Stimulated activated CD8-positive, alpha-beta memory T cell treated with anti-CD3 and anti-CD28 coated beads, Interleukin-12 subunit alpha, Interleukin-12 subunit beta, amount 100 ng/mL, for 1 hour (primary cell): ENCODE measurements at places on chromosomes 11 and 22.

DNA sequence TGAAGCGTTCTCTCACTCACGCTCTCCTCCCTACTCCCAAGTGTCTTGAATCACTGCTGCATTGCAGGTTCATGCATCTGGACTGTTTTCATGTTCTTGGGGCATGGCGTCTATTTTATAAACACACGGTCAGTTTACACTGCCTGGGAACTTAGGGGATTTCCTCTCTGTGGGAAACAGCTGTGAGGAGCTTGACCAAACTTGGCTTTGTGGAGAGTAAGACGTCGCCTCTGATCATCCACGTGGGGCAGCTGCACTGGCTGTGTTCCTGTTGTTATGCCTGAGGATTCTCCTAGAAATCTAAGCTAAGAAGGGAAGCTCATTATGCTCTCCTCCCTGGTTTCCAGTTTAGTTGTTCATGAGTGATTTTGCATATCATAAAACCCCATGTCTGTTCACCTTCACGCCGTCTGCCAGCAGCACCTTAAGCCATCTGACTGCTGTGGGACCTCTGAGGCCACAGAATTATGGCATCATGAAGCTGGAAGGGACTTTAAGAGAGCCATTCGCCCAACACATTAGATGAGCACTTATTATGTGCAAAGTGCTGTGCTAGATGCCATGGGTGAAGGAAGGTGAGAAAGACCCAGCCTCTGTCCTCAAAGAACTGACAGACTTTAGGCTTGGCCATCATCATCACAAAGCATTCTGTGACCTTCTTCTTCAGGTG lies 38.8 kb upstream of the POU2AF1 start:
- DNase-seq: no peak

DNA sequence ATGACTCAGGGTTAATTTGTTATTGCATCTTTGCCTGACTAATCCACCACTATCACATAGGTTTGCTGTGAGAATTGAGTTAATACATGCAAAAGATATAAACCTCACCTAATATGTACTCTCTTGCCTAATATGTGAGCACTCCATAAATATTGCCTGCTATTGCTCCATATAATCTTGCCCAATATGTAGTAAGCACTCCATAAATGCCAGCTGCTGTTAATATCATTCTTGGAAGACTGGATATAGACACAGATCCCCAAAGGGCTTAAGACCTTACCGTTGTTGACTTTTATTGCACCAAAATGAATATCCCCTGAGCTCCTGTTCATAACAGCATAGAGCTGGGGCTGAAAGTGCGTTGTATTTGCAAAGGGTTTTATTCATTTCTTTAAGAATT lies 27.0 kb upstream of the LRRC55 start:
- no peak for DNase-seq

GRCh38 chr11:1878137-1879031 lies 13.3 kb downstream of the PRR33 start:
- no peak for DNase-seq

- no peak for DNase-seq
These were observed 221.2 kb downstream of the MN1 start for GRCh38 chr22:27580311-27580897.

DNA sequence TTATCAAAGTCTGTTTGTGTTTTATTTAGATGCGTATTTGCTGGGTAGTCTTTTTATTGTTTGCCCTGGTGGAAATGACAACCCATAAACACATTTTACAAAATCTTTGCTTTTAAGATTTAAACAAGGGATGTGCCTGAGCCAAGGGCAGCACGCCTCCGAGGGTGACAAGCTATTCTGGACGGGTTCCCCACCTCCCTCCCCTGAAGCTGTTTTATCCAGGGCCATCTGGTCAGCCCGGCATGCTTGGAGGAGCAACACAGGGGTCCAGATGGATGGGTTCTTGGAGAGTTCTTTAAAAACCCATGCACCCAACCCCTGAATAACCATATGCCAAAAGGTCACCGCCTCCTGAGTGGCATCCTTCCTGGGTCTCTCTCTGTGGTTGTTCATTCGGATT lies 408.9 kb downstream of the OPCML start:
- no peak for DNase-seq

DNA sequence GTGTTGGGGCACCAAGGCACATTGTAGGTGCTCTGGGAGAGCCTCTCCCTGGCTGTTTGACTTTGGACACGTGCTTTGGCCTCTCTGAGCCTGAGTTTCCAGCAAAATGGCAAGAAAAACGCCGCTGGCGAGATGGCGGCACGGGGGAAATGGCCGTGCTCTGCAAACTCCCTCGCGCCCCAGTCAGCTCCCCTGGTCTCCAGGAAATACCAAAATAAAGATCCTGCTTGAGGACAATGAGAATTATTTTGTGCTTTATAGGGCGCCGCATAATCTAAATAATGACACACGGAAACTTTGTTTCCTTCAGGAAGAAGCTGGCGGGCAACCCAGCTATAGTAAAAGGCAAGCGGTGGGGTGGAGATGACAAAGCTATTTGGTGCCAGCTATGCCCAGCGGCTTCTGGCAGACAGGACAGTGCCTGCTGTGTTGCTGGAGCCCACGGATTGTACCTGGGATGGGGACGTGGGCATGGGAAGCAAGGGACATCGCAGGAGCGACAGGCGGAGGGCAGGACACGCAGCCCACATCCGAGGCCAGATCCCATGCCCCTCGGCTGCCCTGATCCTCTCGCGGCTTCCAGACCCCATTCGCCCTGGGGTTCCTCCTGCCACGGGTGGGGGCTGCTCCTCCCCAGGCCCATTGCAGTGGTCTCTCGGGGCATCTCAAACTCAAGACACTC lies 26.3 kb upstream of the RFPL3 start:
- no peak for DNase-seq

- DNase-seq: no peak
These were observed 766.2 kb upstream of the LRRC4C start for GRCh38 chr11:42225664-42226063.

DNA sequence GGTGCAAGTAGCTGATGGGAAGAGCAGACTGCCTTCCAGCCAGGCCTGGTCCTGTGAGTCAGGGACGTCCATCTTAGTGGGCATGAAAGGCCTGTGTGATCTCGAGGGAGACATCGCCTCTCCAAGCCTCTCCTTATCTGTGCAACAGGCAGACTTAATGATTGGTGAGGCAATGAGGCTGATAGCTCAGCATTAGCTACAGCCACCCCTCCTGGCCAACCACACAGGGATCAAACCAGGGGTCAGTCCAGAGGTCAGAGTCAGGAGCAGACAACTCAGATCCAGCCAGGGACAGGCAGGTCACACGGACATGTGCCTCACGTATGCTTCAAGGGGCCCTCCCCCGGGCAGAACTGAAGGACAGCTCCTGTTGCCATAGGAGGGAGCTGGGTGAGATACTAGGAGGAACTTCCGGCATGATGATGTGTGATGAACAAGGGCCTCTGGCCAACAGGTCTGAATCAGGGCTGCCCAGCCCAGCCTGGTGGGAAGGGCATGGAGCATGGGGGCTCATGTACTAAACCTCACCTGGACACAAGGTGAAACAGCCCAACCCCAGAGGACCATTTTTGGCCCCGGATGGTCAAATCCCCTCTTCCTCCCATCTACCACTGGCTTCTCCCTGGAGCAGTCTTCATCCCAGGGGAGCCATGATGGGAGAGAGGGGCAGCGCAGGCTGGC lies 2.8 kb upstream of the APOC3 start:
- DNase-seq: no peak

- DNase-seq: no peak
These were observed 13.3 kb downstream of the RTN3 start for GRCh38 chr11:63694596-63694995.

DNA sequence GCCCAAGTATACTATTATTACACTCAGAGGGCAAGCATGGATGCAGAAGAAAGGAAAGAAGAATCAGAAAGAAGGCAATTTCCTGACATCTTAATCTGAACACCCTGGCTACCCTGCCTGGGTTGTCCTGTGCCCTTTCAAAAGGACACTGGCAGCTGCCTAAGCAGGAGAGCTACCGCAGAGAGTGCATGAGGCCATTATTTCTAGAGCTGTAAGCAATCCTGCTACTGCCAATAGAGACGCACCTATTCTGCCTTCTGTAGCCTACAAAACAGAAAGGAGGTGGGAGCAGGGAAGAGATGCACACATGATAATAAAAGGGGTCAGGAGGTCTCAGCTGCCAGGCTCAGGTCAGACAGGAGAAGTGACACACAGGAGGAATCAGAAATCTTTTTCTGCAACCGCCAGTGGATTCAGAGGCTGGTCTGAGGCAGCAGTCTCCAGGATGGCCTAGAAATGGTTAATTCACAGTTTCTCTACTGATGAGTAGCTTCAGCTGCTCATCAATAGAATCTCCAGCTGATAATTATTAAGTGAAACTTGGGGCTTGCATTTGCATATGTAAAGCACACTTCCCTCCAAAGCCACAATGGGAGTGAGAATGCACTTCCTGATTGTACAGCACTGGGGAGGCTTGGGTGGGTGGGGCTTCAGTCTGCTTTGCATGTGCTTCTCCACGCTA lies 253.9 kb downstream of the LARGE1 start:
- DNase-seq: no peak

DNA sequence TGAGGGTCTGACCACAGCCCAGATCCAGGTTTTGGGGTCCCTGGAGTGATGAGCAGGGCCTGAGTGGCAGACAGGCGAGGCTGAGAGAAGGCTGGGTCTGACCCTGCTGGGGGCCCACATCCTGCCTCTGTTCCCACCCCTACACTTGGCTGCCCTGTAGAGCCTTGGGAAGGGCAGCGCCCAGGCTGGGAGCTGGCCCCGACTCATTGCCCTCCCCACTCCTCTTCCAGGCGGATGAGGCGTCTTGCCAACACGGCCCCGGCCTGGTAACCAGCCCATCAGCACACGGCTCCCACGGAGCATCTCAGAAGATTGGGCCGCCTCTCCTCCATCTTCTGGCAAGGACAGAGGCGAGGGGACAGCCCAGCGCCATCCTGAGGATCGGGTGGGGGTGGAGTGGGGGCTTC lies 4.9 kb downstream of the DERL3 start:
- no peak for DNase-seq

DNA sequence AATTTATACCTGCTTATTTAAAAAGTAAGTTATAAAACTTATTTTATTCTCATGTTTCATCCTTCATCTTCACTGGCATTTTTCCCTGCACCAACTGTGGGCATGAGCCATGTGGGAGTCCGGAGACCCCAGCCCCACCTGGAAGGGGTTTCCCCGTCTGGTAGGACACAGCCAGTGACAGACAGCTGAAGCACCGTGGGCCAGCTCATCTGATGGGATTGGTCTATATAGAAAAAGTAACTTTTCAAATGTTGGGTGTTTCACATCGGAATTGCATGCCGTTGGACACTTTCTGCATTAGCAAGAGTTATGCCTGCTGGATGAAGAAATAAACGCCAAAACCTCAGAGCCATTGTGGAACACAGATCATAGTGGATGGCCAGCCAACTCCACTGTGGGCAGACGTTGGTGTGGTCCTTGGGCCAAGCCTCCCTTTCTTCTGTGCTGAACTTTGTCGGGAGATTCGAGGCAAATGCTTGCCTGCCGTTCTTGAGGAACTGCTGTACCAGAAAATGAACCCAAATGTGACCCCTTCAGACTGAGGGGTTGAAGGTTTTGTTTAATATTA lies 1329.3 kb downstream of the TBC1D22A start:
- DNase-seq: no peak

DNA sequence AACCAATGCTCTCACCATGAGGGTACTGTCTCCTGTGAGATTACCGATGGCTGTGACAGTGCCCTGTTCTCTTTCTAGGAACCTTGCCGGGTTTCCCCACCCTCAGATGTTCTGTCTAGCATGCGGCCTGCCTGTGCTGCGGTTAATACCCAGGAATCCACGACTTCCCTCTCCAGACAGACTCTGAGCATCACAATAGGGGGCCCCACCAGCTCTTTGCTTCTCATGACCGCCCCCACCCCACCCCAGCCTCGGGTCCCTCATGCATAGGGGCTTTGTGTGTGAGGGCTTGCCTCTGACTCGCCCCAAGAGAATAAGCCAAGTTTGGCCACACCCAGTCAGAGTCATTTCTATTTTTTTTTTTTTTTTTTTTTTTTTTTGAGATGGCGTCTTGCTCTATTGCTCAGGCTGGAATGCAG lies 10.3 kb downstream of the PARVG start:
- DNase-seq: no peak

DNA sequence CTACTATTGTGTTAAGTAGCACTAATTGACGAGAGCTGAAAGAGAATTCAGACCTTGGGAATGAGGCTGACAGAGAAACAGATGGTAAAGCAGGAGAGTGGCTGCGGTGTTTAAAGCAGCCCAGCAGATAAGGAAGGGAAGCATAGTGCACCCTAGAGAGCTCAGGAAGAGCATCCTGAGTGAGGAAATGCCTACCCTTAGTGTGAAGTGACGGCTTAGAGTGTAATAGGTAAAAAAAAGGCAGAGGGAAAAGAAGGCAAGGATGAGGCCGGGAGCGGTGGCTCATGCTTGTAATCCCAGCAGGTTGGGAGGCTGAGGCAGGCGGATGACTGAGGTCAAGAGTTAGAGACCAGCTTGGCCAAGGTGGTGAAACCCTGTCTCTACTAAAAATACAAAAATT lies 22.4 kb upstream of the ETS1 start:
- no peak for DNase-seq

DNA sequence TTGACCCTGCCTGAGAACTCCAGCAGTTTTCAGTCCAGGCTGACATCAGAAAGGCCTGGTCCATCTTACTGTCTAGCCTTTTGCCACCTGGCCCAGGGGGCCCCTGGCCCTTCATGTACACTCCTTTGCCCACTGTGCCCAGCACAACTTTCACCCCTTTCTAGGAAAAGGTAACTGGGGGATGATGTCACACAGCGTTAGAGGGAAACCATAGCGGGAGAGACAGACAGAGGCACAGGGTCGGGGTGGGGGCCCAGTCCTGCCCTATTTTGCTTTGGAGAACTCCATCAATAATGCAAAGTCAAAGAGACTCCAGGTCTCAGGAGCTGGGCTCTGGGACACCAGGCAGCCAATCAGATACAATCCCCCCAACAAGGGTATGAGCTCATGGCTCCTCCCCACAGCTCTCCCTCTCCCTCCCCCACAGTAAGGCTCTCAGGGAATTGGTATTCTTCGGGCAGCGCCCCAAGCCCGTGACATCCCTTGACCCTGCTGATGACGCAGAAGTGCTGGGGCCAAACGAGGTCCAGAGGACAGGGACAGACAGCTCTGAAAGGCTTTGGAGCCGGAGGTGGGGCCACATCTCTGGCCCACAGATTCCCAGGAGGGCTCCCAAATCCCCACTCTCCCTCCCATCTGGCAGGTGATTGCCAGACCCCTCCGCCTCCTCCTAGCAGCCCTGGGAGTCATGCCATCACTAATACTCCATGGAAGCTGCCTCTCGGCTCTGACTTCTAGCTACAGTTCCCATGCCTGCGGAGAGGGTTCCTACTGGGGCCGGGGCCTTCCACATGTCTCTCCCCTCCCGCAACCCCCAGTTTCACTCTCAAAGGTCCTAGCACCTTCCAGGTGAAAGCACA lies 5.9 kb downstream of the USP2 start:
- DNase-seq: no peak

DNA sequence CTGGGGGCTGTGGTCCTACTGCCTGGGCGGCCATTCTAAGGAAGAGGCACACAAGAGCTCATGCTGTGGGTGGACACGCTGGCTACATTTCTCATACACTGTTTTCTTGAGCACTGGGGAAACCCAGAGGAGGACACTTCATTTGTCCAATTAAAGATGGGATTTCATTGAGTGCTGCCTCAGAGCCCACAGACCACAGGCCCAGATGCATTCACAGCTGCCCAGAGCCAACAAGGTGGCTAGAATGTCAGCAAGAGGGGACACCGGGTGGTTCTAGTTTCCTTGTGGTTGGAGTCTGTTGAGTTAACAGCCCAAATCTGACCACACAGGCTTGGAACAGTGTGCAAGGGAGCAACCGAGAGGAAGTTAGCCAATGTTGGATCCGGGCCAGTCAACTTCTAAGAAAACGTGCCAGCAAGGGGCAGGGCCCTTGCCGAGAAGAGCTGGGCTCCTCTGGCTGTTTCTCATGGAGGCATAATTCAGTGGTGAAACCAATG lies 35.0 kb upstream of the SORL1 start:
- DNase-seq: no peak

GRCh38 chr22:44407987-44408828 lies 89.8 kb downstream of the RTL6 start:
- no peak for DNase-seq
